Retina (tissue), 1 donor: ENCODE measurements at places on chromosomes 2 and 18.
A peak's percentile ranks its signal among the peaks of the same experiment; 100 is the strongest.

DNA sequence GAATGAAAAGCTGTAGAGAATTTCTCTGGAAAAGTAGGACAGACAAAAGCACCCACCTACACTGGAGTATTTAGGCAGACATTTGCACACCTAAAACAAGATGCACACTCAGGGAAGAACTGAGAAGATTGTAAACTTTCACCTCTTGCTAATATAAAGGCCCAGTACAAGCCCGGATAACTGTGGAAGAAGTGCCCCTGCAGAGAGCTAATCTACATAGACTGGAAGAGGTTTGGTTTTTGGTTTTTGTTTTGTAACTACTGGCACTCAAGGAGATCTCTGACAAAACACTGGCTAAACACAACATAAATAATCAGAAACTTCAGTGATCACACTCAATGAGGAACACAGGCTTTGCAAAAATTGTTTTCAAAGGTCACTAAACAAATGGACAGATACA lies 782.2 kb upstream of the SLC8A1 start:
- no peak for DNase-seq

DNA sequence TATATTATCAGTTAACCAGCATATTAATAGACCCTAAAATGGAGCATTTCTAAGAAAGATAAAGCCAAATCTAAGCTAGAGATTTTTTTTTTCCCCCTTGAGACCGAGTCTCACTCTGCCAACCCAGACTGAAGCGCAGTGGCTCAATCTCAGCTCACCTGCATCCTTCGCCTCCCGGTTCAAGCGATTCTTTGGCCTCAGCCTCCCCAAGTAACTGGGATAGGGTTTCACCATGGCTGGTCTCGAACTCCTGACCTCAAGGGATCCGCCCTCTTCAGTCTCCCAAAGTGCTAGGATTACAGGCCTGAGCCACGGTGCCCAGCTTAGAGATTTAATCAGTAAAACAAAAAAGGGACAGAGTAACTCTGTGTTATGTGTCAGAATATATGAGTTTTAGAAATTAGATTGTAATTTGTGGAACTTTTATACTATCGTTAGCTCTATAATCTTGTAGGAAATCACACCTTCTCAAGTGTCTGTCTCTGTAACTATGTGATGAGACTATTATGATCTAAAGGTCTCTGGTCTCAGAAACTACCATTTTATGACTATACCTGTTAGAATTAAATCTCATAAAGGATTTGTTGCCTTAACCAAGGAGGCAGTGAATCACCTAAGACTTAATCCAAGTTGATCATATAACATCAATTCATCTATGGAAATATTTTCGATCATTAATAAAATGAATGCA lies 34.0 kb downstream of the YWHAQ start:
- no peak for DNase-seq

- no peak for DNase-seq
Measured at GRCh38 chr18:21359746-21360145, 117.7 kb downstream of the GREB1L start.

GRCh38 chr2:4139731-4140130 lies 436.4 kb downstream of the DCDC2C start:
- DNase-seq, result no peak

DNA sequence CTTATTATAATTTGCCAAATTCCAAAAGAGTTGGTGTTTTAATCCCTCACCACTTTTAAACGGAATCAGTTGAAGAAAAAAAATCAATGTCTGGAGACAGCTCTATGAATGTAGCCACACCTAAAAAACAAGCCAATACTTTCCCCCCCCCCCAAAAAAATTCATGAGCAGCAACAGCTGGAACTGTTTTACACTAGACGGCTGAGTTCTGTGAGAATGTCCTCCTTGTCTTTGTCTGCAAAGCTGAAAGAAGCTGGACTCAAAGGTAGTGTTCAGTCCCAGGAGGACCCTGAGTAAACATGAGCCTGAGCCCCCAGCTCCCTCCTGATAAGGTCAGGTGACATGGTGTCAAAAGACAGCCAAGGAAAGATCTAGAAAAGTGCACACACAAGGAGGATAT lies 68.2 kb downstream of the ZNF521 start:
- no peak for DNase-seq

DNA sequence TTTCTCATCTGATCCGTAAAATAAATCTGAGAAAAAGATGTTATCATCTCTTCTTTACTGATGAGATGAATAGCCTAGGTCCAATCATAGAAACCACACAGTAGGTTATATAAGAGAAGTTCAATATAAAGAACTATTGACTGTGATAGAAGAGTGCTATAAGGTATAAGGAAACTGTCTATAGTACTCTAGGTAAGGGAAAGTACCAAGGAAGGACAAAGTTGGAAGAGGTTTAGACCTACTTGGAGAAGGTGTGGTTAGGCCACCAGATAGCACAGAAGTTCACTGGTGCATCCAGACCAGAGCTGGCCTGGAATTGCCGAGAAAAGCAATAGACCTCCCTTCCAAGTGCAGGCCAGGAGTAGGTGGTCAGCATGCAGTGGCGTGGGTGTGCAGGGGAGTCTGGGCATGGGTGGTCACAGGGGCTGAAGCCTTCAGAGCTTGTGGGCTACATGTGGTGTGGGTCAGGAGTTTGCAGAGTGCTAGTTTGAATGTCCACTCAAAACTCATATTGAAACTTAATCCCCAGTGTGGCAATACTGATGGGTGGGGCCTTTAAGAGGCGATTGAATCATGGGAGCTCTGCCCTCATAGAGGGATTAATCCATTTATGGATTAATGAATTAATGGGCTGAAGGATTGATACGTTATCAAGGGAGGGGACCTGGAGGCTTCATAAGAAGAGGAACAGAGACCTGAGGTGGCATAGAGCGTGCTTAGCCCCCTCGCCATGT lies 86.3 kb downstream of the ALPK2 start:
- no peak for DNase-seq

DNA sequence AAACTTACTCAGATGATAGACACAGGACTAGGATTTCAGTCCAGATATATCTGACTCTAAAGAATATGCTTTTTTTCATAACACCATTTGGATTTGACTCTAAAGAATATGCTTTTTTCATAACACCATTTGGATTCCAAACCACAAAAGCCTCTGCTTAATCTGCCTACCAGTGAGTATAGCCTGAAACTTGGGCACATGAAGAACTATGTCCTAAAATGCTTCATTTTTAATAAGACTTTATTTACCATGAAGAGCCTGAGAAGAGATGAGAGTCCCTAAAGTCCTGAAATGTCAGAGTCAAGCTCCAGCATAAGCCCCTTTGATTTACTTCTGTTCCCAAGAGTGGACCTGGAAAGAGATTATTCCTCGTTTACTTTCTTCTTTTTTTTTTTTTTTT lies 54.5 kb upstream of the STPG4 start:
- DNase-seq, result no peak

GRCh38 chr2:118310681-118311429 lies 222.6 kb downstream of the INSIG2 start:
- DNase-seq, result peak; percentile 71
